ENCODE measurements at places on chromosomes 2 and 18.
A peak's percentile ranks its signal among the peaks of the same experiment; 100 is the strongest.

DNA sequence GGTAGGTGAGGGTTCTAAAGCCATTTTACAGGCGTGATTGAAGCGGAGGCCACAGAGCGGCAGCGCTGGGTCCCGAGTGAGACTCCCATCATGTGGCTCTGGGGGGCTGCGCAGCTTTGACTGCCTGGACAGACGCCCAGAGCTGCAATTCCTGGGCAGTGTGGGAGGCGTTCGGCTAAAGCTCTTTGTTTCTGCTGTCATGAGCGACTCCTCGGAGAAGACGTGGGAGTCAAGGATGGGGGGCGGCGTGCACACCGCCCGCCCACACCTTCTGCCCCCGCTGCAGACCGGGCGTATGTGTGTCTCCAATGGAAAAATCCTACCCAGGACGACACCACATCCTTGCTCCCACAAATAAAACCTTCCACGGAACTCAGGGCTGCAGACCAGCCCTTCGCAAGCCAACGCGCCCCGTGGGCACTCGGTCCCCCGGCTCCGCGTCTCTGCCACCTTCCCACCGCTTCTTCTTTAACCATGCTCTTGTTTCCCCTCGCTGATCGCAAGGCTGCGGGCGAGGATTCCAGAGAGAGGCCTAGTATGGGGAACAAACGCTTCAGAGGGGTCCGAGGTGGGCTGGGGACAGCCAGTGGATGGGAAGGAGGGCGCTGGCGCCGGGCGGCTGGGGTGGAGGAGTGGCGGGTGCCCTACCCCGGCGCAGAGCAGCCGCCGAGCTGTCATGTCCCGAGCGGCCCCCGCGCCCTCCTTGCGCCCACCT is 680 bp upstream of the LBH start:
- no peak for DNase-seq

DNA sequence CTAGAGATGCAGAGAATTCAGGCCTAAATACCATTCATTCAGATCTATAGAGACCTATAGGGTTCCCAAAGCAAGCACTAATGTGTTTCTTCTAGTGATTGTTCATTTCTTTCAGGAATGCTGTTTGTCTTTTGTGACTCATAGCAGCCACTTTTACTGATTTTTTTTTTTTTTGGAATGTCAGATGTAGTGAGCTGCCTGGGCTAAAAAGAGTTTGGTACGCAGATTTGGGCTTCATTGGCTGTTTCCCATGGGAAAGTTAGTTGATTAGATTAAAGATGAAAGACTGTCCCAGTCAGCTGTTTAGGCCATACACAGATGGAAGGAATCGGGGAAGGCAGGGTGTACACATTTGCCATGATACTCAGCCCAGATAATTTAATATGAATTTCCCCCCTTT is 87.6 kb downstream of the CDC42EP3 start:
- peak; percentile 67 for DNase-seq

DNA sequence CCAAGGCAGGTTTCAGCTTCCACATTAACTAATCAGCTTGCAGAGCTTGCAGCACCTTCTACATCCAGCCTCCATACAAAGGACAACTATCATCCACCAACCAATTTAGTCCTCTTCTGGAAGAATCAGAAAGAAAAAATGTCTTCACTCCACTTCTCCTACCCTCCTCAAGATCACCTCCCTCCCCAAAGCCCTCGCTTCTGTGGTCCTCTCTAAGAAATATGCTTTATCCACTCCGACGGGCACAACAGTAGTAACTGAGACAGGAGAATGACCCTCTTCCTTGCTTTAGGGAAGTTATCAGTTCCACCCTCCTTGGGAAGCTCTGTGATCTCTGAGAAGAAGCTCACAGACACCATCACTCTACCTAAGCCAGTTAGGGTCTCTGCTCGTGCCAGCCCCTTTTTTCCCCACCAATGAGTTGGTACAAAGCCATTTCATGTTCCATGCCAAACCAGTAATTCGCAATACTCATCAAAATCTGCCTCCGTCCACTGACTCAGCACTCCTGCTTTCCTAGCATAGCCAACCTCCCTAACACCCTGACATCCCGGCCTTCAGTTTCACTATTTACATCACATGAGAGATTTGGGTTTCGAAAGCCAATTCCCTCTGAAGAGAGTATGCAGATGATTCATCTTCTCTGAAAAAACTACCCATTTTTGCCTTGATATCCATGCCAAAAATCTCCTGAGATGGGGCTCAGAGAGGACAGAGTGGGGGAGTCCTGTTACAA is 114.1 kb upstream of the PKDCC start:
- peak; percentile 96 for DNase-seq

DNA sequence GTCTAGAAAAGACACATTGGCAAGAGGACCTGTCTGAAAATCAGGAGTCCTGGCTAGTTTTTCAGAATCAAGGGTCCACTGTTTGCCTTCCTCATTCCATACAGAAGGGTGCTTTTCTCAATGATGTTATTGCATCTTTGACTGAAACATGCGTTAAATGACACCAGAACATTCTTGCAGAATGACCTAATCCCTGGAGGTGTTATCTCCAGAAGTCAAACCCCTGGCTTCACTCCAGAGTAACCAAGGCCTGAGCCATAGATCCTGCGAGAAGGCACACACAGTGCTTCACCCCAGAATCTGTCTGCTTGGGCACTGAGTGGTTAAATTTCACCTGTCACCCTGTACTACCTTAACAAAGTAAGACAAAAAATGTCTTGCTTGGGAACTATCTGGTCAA is 1055.2 kb upstream of the FANCL start:
- DNase-seq = no peak

DNA sequence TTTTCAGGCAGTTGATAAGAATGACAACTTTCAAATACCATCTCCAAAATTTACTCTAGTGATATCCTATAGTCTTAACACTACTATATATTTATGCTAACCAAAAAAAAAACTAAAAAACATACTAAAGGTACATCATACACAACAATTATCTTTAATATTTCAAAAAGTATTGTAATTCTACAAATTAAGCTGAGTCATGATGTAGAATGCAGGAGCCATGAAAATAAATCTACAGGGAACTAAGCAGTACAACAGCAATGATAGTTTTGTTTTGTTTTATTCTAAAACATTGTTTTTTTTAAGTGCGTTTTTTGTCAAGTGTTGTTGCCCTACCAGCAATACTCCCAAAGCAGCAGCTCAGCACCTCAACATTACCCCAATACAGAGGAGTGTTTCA is 314.3 kb downstream of the FSIP2 start:
- no peak for DNase-seq

GRCh38 chr2:222176890-222177289 is 121.9 kb downstream of the PAX3 start:
- DNase-seq = no peak

GRCh38 chr18:47730795-47731194 is 199.7 kb downstream of the SMAD2 start:
- peak; percentile 54 for DNase-seq

GRCh38 chr18:37532917-37533316 is 32.7 kb downstream of the CELF4 start:
- DNase-seq = no peak

DNA sequence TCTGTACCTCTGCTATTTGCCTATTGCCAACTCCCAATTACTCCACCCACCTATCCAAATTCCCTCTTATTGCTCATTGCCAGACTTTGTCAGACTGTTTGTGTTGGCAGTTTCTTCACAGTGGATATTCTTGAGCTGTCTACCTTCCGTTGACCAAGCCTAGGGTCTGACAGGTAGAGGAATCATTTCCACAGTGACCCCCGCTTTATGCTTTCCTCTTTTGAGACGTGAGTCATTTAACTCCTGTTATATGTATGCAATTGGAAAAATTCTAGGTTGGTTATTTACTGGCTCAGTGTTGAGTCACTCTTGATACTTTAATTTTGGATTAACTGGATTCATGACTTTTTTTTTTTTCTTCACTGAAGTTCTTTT is 187.7 kb downstream of the IRS1 start:
- DNase-seq = peak; percentile 81

GRCh38 chr2:80407377-80407776 is 102.8 kb upstream of the LRRTM1 start:
- no peak for DNase-seq
